ENCODE measurements at places on chromosomes 2 and 18.

- peak; percentile 68 for DNase-seq
These were observed 2.1 kb downstream of the TTC39C start for GRCh38 chr18:24016643-24017042.

GRCh38 chr2:101197814-101198213 lies 46.6 kb upstream of the TBC1D8 start:
- DNase-seq = no peak

GRCh38 chr18:3760741-3761140 lies 310.8 kb downstream of the TGIF1 start:
- no peak for DNase-seq

DNA sequence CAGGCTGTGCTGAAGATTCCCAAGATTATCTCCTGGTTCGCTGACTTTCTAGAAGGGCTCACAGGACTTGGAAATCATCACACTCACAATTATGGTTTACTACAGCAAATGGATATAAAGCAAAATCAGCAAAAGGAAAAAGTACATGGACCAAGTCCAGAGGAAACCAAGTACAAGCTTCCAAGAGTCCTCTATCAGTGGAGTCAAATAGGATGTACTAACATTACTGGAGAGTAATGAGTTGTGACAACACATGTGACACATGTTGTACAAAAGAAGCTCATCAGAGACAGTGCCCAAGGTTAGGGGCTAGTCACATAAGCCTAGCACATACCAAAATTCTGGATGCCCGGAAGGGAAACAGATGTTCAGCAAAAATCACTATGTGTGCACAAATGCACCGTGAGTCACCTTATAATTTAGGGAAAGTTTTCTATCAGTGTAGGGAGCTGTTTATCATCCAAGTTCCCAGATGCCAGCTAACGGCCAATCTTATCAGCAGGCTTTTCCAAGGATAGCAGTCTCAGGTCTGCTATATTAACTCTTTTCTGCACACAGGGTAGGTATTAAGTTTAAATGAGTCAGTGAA lies 9.5 kb downstream of the TMEM237 start:
- no peak for DNase-seq

DNA sequence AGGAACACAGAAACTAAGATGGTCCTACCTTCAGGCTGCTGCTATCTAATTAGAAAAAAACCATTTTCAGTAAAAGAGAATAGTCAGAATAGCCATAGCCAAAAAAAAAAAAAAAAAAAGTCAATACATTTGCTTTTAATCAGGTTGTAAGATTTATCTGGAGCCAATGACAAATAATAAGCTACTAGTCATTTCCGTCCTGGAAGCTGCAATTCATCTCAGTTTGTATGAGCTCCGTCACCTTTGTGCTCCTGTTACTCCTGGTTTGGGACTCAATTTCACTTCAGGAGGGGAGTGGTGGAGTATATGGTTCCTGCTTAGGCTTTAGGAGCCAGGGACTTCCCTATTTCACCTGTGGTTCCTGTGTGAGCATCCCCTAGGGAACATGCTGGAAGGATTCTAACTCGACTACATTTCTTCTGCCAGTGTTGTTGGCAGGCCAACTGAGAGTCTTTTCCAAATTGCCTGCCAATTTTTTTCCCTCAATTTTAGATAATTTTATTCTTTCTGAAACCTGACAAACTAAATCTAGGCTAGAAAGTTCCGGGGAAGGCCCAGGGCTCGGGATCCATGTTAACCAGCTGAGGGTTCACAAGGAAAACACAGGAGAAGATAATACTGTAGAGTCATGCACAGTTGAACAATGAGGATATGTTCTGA lies 481.8 kb downstream of the DLGAP1 start:
- DNase-seq = no peak

DNA sequence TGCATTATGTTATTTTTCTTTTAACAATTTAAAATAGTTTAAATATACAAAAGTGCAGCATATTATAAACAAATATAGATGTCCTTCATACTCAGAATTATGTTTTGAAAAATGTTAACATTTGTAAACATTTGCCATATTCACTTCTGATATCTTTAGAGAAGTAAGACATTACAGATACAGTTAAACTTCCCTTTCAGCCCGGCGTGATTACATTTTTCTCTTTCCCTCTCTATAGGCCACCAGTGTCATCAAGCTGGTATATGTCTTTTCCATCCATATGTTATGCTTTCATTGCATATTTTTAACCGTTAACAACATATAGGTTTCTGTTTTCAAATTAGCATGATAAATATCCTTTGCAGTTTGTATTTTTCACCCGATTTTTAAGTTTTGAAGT lies 27.1 kb downstream of the TTC39C start:
- DNase-seq = no peak

DNA sequence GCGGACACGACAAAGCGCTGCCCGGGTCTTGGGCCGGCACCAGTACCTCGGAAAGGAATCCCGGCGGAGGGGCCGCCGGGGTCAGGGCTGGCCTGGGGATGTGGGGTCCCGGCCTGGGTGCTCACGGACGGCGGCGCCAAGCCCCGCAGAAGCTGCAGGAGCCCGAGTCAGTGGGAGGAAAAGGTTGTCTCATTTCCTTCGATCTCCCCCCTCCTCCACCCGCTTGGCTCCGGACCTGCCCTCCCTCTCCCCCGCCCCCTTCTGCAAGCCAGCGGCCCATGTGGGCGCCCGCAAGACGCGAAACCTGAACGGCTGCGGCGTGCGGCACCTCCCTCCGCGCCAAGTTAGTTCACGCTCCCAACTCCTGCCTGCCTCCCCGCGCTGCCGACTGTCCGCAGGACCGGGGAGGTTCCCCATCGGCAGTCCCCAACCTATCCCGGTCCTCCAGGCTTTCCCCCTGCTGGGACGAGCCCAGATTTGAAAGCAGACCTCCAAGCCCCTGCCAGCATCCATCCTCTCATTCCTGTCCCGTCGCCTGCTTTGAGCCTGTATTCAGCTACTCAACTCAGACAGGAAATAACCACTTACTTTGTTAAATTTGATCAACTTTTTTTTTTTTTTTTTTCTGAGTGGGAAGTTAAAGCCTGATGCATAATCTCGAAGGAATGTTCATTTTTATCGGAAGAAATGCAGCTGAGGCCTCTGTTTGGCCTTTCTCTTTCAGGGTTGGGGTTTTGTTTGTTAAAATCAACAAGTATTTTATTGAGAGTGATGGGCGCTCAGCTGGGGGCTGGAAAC lies at the start of gene EVA1A:
TSS of gene EVA1A (minus strand) at position 172 of the 798 bp plus-strand sequence. CDS start 42,799 bp downstream, outside the sequence.
- DNase-seq = peak; percentile 54

- DNase-seq = no peak
These were observed 204.8 kb downstream of the KLHL29 start for GRCh38 chr2:23589739-23590138.
